ENCODE measurements at places on chromosomes 13 and 19. TPM values are rescaled to one million over a fixed set of nuclear protein-coding genes. Genes with fewer than 3 reads are reported as not detected.

Gene CABP5
- total RNA-seq, result 0.79 TPM

Gene ADGRE1
- 45.4 TPM for total RNA-seq

Gene KLHL1
- total RNA-seq, result not detected

Gene SERP2
- 1.0 TPM for total RNA-seq

Gene MAB21L1
- 0.14 TPM for total RNA-seq

Gene EPS8L1
- total RNA-seq, result 3.1 TPM

Gene MAST1
- total RNA-seq, result 0.65 TPM

GRCh38 chr13:112616586-112617362 lies 28.8 kb upstream of the TUBGCP3 start:
- DNase-seq, result peak; percentile 46

DNA sequence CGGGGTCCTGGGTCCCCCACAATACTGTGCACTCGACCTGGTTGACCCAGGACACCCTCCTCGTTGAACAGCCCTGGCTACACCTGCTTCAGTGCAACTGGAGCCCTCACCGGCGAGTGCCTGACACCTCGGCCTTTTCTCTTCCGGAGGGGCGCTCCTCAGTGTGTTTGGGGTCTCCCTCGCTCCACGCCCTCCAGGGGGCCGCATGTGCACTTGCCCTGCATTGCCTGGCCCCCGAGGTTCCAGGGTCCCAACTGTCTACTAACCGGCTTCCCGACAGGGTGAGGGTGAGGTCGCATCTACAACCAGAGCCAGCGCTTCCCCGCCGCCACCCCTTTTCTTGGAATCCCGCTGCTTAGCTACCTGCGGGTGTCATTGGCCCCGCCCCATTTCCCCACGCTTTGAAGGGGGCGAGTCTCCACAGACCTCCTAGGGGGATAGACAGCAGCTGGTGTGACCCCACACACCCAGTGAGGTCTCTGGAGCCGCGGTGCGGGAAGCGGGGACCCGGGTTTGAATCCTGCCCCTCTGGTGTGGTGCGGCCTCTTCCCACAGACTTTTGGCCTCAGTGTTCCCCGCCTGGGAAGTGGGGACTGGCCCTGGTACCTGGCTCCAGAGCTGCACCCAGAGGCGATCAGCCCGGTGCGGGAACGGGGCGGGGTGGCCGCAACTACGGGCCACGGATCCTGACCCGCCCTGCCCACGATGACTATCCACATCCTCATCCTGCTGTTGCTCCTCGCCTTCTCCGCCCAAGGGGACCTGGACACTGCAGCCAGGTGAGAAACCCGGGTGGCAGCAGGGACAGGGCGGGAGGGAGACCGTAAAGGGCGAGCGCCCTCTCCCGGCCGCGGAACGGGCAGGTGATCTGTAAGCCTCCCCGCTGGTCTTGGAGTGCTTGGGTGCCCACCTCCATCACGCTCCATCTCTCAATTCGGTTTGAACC lies at the start of gene ADM5:
ADM5 (plus strand) TSS at position 462 of the 946 bp plus-strand sequence; CDS start at position 706, 244 bp downstream.
- peak; percentile 84 for DNase-seq

GRCh38 chr13:89790696-89791095 lies 1556.8 kb upstream of the MIR17HG start:
- DNase-seq, result no peak

- DNase-seq, result no peak
Observed at GRCh38 chr19:46624958-46625661, at the start of gene PTGIR. Gene PTGIR (minus strand): TSS chr19:46625089. CDS start chr19:46624225, 864 bp downstream.

DNA sequence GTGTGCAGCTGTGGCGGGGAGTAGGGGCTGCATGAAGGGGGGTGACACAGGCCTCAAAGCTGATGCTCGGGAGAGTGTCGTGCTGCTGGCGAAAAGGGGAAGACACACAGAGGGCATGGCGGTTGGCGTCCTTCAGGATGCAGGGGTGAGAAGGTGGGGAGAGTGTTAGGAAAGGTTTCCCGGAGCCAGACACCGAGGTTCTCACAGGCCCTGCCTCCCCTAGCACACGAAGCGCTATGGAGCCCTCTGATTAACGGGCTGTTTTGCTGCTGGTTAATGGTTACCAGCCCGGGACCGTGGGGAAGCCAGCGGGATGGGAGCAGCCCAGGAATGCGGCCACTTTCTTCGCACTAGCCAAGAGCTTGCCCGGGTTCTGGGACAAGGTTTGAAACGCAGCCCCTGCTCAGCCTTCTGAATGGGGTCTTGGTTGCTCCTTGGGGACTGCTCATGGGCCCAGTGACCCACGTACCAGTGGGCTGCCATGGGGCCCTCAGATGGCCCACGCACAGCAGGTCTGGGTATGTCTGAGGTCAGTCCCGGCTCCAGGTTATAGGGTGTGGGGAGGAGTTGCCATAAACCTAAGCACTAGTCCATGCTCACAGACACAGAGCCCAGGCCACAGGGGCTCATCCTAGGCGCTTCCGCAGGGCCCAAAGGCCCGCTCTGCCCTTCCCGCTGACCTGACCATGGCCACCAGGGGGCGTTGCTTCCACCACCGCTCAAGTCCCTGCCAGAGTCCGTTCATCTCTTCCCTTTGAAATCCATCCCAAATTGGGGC lies 31.3 kb upstream of the ISYNA1 start:
- peak; percentile 89 for DNase-seq

GRCh38 chr19:49490287-49491029 lies 3.0 kb downstream of the RPL13A start:
- DNase-seq, result no peak

DNA sequence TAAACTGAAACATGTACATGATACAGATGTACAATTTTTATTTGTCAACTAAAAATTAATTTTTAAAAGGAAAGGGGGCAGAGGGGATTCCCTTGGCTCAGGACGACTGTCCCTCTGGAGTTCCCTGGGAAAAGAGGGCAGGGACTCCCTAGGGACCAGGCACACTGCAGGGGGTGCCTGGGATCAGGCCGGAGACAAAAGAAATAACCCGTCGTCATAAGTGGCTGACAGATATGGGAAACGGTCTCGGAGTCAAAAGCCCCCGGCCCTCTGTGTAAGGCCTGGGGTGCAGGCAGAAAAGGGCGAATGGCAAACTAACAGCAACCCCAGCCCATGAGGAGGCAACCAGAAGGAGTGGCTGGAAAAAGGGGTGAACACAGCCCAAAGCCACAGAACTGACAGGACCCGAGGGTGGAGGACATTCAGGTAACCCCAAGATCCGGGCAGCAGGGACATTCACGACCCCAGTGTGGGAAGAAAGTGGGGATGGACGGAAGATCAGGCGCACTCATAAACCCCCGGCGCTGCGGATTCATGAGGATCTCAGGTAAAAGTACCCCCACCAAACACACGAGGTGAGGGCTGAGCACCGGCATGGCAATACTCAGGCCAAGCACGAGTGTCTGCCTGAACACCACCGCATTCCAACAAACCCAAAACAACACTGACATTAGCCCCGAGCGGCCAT lies 6.7 kb downstream of the MLLT1 start:
- no peak for DNase-seq

DNA sequence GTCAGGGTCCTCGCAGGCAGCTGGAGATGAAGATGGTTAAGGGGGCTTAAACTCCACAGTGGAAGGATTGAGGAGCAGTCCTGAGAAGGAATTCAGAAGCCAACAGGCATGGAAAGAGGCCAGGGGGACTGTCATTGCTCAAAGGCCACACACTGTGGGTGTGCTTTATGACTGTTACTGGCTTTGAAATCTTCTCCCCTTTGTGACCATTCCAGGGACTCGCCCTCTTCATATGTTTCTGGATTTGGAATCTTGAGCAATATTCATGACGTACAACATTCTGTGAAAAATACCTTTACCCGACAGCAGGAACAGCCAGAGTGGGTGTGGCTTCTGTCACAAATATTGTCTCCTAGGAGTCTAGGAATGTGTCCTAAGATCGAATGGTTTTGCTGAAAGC lies 16.6 kb downstream of the CEACAM7 start:
- DNase-seq, result no peak

- DNase-seq, result no peak
Observed at GRCh38 chr13:75881109-75881775, 245.1 kb downstream of the LMO7 start.

GRCh38 chr19:32407004-32407992 lies 1.7 kb downstream of the DPY19L3 start:
- DNase-seq, result no peak

GRCh38 chr19:30317403-30317802 lies 54.8 kb upstream of the ZNF536 start:
- DNase-seq, result no peak

GRCh38 chr19:44891016-44891882 lies at the start of gene TOMM40:
Gene TOMM40 (plus strand): TSS chr19:44891254. CDS start chr19:44891416, 162 bp downstream.
- DNase-seq, result peak; percentile 98

- DNase-seq, result no peak
Observed at GRCh38 chr13:71785361-71785760, 81.6 kb downstream of the DACH1 start.

DNA sequence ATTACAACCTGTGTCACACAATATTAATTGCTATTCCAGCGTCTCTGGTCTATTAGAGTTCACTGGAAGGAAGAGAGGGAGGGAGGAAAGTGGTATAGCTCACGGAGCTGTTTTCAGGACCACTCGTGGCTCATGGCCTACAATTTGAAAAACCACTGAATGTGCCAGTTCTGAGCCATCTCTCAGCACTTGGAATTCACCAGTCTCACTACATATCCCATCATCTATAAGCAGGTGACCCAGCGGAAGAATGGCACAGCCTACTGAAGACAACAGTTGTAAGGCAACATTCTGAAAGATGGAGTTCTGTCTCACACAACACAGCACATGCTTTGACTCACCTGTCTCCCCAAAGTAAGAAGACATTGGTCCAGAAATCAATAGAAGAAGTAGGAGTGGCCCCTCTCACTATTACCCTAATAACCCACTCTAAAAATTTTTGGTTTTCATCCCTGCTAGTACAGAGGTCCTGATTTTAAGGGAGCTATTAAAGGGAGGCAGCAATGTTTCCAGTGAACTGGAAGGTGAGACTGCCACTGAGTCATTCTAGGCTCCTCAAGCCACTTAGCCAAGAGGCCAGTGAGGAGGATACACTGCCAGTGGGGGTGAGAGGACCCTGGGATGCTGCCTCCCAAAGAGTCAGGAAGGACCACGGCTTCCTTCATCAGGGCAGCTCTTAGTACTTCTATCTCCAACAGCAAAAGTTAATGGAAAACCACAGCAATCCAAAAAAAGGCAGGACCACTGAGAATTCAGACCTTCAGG lies 50.0 kb upstream of the DOCK9 start:
- no peak for DNase-seq

- no peak for DNase-seq
Observed at GRCh38 chr13:30748717-30749116, 13.4 kb downstream of the ALOX5AP start.
